ENCODE measurements at places on chromosomes 1 and 21. TPM values are rescaled to one million over a fixed set of nuclear protein-coding genes. Genes with fewer than 3 reads are reported as not detected.

DNA sequence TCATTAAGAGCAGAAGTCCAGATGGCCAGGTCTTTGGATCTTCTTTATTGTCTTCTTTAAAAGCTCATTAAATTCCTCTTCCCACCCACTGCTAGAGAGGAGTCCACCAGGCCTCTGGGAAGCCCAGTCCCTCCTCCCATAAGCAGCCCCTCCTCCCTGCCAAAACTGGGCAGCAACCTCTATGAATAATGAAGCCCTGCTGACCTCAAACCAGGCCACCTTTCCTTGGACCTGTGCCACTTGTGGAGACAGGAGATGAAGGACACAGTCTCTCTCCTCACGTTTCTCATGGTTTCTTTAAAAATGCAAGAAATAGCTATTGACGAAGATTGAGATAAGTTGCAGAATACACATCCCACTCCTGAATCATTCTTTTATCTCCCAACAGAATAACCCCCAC lies 112.8 kb downstream of the EDEM3 start:
- no peaks in the 10 kb centered on the region for H3K27me3 ChIP-seq
- H3K27ac ChIP-seq, result no peak overlapping the region
- peaks cover 13% of the 10 kb centered on the region for H3K4me1 ChIP-seq
- H3K4me3 ChIP-seq, result no peak overlapping the region
- peak; percentile 51 for DNase-seq

ENTREP3 gene
- 39.5 TPM for total RNA-seq

DNA sequence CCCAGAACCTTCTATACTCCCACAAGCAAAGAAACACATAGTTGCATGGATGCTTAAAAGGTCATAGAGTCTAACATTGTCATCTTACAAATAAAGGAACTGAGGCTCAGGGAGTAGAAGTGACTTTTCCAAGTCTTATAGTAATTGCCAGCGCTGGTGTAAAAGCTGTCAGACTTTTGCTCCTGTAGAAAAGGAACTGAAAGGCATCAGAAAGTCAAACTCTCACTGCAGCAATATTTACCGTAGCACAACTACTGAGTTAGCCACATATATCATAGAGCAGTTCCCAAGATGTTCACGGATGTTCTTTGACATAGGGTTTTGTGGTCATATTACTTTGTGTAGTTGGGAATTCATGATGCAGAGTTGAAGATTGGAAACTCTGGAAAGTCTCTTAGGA lies 16.6 kb upstream of the USP24 start:
- no peak overlapping the region for H3K4me3 ChIP-seq
- H3K4me1 ChIP-seq, result no peaks in the 10 kb centered on the region
- no peak for DNase-seq
- H3K27ac ChIP-seq, result no peak overlapping the region
- H3K27me3 ChIP-seq, result no peaks in the 10 kb centered on the region
- H3K36me3 ChIP-seq, result no peaks in the 10 kb centered on the region

GRCh38 chr1:30005972-30006619 lies 717.3 kb downstream of the MATN1 start:
- no peaks in the 10 kb centered on the region for H3K4me1 ChIP-seq
- no peaks in the 10 kb centered on the region for H3K27me3 ChIP-seq
- no peak overlapping the region for H3K4me3 ChIP-seq
- no peaks in the 10 kb centered on the region for H3K36me3 ChIP-seq

FMO5 gene
- 8.6 TPM for total RNA-seq

DNA sequence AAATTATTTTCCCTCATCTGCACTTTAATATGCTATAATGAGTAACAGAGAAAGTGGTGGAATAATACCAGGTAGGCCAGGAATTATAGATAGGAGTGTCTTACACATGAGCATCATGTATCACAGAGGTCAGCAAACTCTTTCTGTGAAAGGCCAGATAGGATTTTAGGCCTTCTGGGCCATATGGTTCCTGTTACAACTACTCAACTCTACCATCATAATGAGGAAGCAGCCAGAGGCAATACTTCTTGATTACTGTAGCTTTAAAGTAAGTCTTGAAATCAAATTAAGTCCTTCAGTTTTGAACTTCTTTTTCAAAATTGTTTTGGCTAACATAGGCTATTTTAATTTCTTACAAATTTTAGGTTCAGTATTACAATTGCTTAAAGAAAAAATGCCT lies 32.1 kb upstream of the IGSF3 start:
- no peak overlapping the region for H3K27ac ChIP-seq
- no peak overlapping the region for H3K4me3 ChIP-seq
- no peak for DNase-seq
- H3K4me1 ChIP-seq, result no peaks in the 10 kb centered on the region
- no peaks in the 10 kb centered on the region for H3K27me3 ChIP-seq
- no peaks in the 10 kb centered on the region for H3K36me3 ChIP-seq

- peaks cover 34% of the 10 kb centered on the region for H3K36me3 ChIP-seq
- H3K27me3 ChIP-seq, result no peaks in the 10 kb centered on the region
- H3K4me3 ChIP-seq, result no peak overlapping the region
- DNase-seq, result no peak
- H3K27ac ChIP-seq, result no peak overlapping the region
- no peaks in the 10 kb centered on the region for H3K4me1 ChIP-seq
Observed at GRCh38 chr21:17602874-17603273, 9.8 kb downstream of the BTG3 start.

HTR1D gene
- total RNA-seq, result not detected

ADCY10 gene
- total RNA-seq, result not detected

DNA sequence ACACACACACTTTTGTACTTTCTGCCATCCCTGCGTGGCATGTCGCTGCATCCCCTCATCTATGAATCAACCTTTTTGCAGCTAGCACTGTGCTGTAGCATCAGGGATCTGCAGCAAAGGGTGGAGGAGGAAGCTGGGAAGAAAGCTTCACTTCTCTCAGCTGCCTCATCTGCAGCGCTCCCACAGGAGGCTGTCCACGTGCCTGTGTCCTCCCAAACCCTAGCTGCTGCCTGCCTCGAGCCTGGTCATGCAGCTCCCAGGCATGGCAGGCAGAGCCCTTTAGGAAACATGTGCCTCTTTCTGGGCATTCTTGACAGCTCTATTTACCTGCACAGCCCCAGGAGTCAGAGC lies 262.1 kb upstream of the SGIP1 start:
- H3K4me1 ChIP-seq, result peaks cover 12% of the 10 kb centered on the region
- H3K27ac ChIP-seq, result peak overlapping the region; percentile 77
- DNase-seq, result peak; percentile 28
- H3K27me3 ChIP-seq, result no peaks in the 10 kb centered on the region

GRCh38 chr1:226568077-226568831 lies 19.7 kb downstream of the STUM start:
- H3K36me3 ChIP-seq, result no peaks in the 10 kb centered on the region
- DNase-seq, result no peak
- no peak overlapping the region for H3K27ac ChIP-seq
- no peaks in the 10 kb centered on the region for H3K27me3 ChIP-seq

DNA sequence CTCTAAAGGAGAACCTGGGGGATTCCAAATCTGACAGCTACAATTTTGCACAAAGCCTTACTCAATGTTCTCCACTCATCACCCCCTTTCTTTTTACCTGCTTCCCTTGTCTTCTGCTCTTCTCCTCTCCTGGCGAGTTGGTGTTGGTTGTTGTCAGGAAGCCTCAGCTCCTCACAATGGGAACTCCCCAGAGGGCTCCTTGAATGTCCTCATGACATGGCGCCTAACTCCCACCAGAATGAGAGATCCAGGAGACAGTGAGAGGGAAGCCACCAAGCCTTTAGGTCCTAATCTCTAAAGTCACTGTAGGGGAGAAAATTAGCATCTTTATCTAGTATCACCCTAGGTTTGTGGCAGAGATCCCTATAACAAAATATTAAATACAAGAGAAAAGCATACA lies 87.8 kb downstream of the SLC16A1 start:
- H3K36me3 ChIP-seq, result no peaks in the 10 kb centered on the region
- no peak for DNase-seq
- H3K4me1 ChIP-seq, result no peaks in the 10 kb centered on the region
- H3K4me3 ChIP-seq, result no peak overlapping the region

DNAH14 gene
- total RNA-seq, result 16.8 TPM

TNFRSF8 gene
- 0.42 TPM for total RNA-seq

- DNase-seq, result no peak
- no peak overlapping the region for H3K4me3 ChIP-seq
- H3K36me3 ChIP-seq, result no peaks in the 10 kb centered on the region
- peaks cover 36% of the 10 kb centered on the region for H3K4me1 ChIP-seq
Observed at GRCh38 chr1:89550995-89551394, 26.4 kb downstream of the LRRC8B start.

CD160 gene
- total RNA-seq, result not detected

All from adrenal gland (tissue), 19 donors.